Activated T-cell treated with anti-CD3 and anti-CD28 coated beads, Interleukin-2, amount 50 U/mL, for 24 hours (primary cell): ENCODE measurements at places on chromosomes 1 and 21.

DNA sequence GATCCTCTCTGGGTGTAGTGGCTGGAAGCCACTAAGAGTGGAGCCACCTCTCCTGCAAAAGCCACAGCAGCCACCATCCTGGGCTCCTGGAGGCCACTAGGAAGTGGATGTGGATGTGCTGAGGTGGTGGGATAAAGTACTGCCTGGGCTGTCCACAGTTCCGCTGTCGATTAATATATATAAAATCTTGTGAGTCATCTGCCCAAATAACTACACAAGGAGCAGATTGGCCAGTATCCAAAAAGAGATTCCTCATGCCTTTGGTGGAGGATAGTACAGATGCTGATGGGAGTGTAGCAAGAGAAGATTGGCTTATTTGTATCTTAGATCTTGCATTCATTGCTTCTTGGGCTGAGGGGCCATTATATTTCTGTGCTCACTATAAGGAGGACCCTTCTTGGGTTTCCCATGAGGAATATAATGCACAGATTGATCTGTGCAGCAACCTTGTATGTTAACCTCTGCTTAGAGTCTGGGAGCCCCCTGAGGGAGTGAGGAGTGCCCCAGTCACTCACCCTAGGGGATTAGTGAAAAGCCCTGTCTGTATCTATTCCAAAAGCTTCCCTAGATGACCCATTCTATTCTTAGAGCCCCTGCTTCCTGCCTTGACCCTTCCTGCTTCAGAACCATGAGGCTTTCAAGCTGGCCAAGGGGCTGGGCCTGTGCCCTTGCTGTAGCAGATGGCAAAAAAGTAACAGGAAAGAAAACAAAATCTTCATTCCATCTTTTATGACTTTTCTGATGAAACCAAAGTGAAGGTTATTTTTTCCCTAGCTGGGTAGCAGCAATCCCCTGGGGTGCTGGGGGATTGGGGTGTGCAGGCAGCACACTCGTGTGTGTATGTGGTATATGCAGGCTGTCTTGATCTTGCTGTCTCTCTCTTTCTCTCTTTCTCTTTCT, 31.7 kb downstream of the RCSD1 start:
- DNase-seq = no peak

DNA sequence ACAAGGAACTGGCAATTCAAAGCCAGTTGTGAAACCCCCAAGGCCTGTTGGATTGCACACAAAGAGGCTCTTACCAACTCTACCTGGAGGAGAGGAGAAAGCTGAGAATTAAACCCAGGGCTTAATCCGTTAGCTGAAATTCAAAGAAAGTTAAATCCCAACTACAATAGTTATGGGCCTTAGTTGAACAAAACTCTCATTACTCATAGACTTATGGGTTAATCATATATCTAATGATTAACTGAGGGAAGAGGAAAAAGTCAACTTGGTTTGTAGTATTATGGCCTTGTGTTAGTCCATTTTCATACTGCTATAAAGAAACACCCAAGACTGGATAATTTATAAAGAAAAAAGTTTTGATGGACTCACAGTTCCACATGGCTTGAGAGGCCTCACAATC, 838.2 kb upstream of the ADGRL2 start:
- no peak for DNase-seq

- peak; percentile 68 for DNase-seq
These were observed 93.5 kb upstream of the ACTL8 start for GRCh38 chr1:17661546-17662157.

- no peak for DNase-seq
These were observed 3.5 kb downstream of the MARCKSL1 start for GRCh38 chr1:32332290-32333079.

- DNase-seq = no peak
These were observed 7.9 kb downstream of the LYST start for GRCh38 chr1:235858766-235859165.

DNA sequence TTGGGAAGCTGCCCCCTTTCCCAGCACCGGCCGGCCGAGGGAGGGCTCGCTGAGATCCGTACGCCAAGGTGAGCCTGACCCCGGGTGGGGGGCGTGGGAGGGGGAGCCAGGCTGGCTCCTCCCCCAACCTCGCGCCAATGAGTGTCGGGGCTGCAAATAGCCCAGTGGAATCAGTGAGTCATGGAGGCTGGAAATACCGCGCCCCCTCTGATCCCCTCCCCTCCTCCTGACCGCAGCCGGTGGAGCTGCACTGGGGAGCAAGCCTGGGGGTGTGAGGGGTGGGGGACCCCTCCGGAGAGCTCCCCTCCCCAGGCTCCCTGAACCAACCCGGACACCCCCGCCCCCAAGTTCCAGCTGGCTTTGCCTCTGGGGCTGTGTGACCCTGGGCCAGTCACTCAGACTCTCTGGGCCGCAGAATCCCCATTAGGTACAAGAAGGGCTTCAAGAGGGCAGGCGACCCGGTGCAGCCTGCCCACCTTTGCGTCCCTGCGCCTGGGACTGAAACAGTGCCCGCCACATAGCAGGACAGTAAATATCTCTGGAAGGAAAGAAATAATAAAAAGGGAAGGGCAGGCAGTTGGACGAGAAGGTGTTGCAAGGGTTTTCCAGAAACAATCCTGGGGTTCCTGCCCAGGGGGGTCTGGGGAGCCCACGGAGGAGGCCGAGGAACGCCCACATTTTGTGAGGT, 4.5 kb downstream of the HSPB7 start:
- DNase-seq = peak; percentile 71

DNA sequence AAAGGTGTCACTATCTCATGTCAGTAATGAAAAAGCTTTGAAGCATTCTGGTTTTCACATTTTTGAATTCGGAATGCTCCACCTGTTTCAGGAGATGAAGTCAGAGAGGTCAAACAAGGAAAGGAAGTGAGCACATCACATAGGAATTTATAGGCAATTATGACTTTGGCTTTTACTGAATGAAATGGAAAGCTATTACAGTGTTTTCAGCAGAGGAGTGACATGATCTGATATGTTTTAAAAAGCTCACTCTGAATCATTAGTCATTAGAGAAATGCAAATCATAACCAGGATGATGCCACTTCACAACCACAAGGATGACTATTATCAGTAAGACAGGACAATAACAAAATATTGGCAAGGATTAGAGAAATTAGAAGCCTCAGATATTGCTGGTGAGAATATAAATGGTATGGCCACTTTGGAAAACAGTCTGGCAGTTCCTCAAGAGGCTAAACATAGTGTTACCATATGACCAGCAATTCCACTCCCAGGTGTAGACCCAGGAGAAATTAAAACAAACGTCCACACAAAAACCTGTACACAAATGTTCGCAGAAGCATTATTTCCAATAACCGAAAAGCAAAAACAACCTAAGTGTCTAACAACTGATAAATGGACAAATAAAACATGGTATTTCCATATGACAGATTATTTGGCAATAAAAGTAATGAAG, 7.5 kb downstream of the TAF1A start:
- no peak for DNase-seq

- DNase-seq = no peak
These were observed 401.9 kb downstream of the LMO4 start for GRCh38 chr1:87730274-87731216.

- DNase-seq = no peak
These were observed 2.2 kb downstream of the FOXJ3 start for GRCh38 chr1:42332877-42333276.

DNA sequence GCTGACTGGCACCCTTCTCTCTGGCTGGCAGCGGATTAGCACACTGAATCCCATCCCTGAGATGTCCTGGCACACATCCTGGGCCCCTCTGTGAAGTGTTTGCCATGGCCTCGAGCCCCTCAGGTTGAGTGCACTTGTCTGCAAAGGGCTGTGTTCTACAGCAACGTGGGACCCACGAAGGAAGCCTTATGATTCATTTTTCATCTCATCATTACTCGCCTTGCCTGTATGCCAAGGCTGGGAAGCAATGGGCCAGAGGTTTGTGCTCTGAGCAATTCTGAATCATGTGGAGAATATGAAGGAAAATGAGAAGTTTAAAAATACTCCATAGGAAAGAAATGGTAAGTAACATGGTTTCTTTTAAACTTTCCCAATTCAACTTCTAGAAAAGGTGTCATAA, 124.8 kb upstream of the LMO4 start:
- DNase-seq = no peak

DNA sequence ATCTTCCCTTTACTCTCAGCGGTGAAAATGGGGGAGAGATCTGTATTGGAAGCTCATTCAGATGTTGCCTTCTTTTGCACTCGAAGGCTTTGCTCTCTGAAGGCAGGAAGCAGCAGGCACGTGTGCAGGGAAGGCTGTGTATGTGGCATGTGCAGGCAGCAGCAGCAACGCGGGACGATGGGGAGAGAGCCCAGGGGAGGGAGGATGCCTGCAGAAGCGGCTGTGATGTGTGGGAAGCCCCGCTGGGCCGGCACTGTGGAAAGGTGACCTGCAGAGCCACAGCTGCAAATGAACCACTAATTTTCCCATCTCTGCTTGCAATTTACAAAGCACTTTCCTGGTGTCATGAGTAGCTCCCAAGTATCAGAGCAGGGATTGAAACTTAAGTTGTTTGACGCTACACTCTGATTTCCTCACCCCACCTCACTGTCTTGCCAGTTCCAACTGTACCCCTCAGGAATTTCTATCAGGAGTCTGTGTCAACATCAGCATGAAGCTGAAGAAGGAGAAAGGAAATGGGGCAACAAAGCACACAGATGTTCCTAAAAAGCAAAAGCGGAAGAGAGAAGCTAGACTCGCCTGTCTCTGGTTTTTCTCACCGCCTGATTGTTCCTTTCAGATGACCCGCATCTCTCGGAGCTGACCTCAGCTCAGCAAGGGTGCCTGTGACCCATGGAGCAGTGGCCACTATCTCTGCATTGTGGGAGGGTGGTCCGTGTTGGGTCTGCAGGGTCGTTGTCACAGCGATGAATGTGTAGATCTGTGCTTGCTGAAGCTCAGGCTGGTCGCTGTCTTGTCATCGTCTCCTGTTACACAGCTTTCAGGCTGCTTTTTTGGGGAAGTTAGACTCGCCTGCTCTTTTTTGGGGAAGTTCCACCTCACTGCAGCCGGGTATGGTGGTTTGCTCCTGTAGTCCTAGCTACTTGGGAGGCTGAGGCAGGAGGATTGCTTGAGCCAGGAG, 156.1 kb downstream of the KIF26B start:
- DNase-seq = no peak

DNA sequence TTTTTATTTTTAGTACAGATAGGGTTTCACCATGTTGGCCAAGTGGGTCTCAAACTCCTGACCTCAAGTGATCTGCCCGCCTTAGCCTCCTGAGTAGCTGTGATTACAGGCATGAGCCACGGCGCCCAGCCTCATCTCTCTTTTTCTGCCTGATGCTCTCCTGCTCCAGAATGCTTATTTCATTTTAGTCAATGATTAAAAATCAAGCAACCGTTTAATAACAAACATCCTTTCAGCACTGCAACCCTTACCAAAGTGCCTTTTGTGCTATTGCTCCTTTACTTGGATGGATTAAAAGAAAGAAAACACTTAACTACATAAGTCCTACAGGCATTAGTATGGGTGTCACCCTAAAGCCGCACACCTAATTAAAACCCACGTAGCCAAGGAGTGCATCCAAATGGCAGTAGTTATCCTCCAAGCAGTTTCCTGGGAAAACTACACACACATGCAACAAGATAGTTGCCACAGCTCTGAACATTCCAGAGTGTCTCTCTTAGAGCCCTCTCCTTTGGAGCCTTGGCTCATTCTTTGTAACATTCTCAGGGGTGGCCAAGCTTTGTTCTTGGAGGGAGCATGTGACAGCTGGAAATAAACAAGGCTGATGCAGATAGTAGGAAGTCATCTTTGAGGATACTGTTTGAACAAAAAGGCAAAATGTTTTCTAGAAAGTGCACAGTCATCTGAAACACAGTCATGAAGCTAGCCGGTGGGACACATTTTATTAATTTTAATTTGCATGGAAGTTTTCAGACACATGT, 51.2 kb downstream of the KCNJ15 start:
- DNase-seq = no peak

- no peak for DNase-seq
These were observed 148.6 kb downstream of the ST6GALNAC5 start for GRCh38 chr1:77015748-77016341.

DNA sequence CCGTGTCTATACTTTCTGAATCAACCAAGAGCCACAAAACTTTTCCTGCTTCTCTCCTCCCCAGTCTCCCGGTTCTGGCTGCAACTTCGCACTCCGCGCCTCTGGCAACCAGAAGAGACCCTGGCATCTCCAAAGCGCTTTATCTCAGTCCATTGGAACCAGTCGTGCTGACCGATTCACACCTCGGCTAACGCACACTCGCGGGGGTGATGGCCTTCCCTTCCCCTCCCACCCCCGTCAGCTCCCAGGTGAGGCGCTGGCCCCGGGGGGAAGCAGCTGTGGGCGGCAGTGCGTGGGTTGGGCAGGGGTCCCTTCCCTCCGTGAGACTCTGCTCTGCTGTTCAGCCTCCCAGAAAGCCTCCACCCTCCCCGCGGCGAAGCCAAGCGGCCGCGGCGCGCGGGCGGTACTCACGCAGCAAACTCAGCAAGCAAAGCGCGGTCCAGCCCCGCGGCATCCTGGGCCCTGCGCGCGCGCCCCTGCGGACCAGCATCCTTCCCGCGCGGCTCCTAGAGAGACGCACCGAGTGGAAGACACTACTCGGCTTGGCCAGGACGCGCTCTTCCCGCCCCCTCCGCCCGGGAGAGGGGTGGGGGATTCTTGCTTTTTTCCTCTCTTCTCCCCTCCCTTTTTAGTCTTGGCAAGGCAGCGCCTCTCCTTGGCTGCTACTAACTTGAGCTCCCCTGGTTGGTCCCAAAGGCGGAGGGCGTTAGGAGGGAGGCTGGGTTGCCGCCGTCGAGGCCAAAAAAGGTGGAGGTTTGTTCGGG, at the start of gene CD34:
Gene CD34, minus strand, starts transcription at position 535 of the 764 bp plus-strand sequence. Its CDS starts 45 bp downstream, at position 490.
- no peak for DNase-seq

- DNase-seq = no peak
These were observed 79.3 kb downstream of the DENND1B start for GRCh38 chr1:197695961-197696360.

GRCh38 chr1:61050541-61051442, 31.6 kb upstream of the NFIA start:
- peak; percentile 37 for DNase-seq

GRCh38 chr1:231557411-231557810, 28.9 kb downstream of the TSNAX start:
- no peak for DNase-seq

- DNase-seq = no peak
These were observed 17.3 kb downstream of the ZFYVE9 start for GRCh38 chr1:52159033-52159789.

DNA sequence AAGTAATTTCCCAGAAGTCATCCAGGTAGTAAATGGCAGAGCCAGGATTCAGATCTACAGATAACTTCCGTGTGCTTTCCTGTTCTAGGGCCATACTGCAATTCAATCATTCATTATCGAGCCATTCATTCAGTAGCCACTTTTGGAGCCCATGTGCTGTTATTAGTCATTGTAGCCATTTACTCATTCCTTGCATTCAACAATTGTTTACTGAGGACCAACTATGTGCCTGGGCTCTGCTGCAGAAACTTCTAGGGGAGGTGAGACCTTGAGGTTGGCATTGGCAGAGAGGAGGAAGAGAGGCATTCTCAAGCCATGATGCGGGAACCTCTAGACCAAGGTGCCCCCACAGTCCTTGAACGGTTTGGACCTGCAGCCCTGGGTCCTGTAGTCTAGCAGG, 27.9 kb downstream of the EPHB2 start:
- no peak for DNase-seq

GRCh38 chr1:72397786-72398185, 115.4 kb upstream of the NEGR1 start:
- DNase-seq = no peak

- DNase-seq = no peak
These were observed 59.5 kb downstream of the TOMM20 start for GRCh38 chr1:235069176-235069575.
